CD4-positive, alpha-beta T cell treated with Interferon alpha-2 for 1 hour (primary cell): ENCODE measurements at places on chromosomes 16 and 17.

DNA sequence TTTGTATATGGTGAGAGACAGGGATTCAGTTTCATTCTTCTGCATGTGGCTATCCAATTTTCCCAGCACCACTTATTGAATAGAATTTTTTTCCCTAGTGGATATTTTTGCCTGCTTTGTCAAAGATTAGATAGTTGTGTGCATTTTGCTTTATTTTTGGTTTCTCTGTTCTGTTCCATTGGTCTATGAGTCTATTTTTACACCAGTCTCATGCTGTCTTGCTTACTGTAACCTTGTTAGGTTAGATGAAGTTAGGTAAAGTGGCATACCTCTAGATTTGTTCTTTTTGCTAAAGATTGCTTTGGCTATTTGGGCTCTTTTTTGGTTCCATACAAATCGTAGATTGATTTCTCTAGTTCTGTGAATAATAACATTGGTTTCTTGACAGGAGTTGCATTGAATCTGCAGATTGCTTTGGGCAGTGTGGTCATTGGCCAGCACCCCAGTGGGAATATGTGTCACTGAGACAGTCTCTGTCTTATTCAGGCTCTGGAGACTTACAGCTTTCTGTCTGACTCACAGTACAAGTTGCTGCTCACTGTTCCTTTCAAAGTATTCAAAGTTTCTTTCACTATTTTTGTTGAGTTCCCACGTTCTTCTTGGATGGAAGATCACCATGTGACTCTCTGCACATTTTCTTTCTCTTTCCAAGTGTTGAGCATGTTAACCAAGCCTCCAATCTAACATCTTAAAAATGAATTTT, 709.1 kb downstream of the CDH11 start:
- DNase-seq = no peak

DNA sequence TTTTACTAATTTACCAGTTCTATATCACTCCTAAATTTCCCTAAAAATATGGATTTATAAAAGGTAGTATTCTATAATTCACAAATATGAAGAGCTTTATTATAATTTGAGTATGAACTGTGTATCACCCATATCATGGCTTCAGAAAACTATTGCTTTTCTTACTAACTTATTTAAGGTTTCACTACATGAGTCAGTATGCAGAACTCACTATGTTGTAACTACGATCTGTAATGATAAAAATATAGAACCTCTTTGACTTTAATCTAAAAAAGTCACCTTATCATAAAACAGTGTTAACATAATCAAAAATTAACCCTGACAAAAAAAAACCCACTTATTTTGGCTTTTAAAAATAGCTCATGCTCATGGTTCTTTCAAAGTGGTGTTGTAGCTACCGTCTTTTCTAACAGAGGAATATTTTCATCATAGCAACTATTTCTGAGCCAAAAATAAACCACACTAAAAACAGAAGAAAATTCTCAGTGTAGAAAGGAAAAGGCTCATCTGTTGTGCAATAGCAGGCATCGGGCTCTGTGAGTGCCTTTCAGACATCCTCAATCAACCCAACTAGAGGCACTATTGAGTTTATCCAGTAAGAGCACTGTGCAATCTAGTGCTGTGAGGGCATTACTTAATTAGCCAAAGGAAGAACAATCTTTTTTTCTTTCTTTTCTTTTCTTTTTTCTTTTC, 42.1 kb downstream of the ITGAM start:
- DNase-seq = peak; percentile 27

GRCh38 chr16:14539156-14539555, 90.9 kb downstream of the PARN start:
- no peak for DNase-seq

GRCh38 chr17:70610161-70610560, 440.8 kb downstream of the KCNJ2 start:
- DNase-seq = no peak

DNA sequence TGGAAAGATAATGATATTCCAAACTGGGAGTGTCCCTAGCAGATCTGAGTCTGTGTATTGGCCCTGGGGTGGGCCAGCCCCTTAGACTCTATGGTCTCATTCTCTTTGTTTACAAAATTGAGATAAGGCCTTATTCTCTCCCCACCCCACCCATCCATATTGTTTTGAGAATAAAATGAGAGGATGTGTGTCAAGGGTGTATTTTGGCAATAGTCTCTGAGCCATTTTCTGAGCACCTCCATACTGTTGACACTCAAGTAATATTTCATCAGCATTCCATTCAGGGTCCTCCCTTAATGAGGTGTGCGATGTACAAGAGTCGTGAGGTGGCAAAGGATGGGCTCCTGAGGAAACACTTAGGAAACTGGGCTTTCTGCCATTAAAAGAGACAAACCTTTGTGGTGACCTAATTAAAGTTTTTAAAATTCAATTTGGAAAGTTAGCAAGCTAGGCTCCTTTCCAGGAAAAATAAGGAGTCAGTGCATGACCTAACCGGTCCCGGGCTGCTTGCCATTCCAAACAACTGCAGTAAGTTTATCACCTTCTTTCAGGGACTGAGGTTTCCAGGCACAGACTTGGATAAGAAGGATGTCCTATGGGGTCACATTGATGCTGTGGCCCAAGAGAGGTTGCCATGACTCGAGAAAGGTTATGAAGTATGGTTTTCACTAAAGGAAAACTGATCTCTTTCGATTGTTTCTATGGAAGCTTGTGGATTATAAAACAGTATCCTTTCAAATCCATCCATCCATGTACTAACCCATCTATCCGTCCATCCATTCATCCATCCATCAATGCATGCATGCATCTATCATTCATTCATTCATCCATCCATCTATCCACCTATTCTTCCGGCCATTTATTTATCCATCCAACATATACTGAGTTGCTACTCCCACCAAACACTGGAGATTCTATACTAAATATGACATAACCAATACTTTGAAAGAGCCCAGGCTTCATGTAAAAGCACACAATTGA, 443.3 kb downstream of the UTP18 start:
- DNase-seq = no peak

DNA sequence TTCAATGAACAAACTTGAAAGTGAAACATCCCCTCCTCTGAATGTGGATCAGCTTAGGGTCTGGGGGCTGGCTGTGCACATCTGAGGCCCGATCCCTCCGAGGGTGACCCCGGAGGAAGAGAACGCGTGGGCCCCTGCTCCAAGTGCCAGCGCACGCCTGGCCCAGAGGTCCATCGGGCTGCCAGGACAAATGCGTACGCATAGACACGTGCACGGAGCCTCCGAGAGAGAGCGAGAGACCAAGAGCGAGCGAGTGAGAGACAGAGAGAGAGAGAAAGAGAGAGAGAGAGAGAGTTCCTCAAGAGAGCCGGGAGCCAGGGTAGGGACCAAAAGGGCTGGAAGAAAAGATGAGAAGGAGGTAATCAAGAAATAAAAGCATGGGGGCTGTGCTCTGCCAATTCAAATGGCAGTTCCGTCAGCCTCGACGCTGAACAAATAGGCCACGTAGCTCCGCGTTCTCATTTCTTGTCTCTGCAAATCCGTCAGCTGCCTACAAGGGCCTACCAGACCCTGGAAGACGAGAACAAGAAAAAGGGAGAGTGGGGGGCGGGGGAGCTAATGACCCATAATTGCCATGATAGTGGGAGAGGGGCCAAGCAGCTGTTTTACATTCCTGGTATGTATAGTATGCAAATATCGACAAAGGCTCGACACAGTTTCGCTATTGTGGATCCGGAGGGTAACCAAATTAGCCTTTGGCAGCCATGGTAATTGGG, 435.3 kb upstream of the ZFHX3 start:
- DNase-seq = no peak

- no peak for DNase-seq
These were observed 210.6 kb upstream of the KCNJ16 start for GRCh38 chr17:69864462-69864861.

GRCh38 chr17:76293106-76293505, 15.0 kb downstream of the QRICH2 start:
- DNase-seq = no peak

DNA sequence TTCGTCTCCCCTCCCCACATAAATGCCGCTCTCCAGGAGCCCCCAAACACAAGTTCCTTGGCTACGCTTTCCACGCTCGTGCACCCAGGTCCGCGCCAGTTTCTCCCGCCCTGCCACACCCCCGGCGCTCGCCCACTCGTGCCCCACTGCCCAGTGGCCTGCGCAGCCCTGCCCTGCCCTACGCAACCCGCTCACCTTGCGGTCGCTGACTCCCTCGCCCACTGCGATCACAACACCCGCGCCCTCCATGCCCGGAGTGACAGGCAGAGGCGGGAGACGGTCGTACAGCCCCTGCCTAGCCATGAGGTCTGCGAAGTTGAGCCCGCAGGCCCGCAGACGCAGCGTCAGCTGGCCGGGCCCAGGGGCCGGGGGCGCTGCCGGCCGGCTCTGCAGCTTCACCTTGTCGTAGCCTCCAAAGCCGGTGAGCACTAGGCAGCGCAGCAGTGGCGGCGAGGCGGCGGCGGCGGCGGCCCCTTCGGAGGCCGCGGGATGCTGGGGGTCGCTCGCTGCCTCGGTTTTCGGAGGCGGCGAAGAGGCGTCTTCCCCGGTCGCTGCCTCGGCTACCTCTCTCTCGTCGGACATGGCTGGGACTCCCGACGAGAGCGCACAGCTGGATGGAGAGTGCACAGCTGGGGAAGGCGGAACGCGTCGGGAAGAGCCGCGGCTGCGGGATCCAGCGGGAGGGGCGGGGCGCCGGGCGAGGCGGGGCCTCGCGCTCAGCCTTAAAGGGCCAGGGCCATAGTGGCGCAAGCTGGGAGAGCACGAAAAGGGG, at the start of gene VAT1:
Gene VAT1, minus strand, starts transcription at position 645 of the 772 bp plus-strand sequence. Its CDS starts 63 bp downstream, at position 582.
- peak; percentile 50 for DNase-seq

- no peak for DNase-seq
These were observed 174.3 kb downstream of the FOXL1 start for GRCh38 chr16:86752582-86753175.

GRCh38 chr17:8365143-8365542, 11.4 kb downstream of the KRABD2 start:
- DNase-seq = no peak

DNA sequence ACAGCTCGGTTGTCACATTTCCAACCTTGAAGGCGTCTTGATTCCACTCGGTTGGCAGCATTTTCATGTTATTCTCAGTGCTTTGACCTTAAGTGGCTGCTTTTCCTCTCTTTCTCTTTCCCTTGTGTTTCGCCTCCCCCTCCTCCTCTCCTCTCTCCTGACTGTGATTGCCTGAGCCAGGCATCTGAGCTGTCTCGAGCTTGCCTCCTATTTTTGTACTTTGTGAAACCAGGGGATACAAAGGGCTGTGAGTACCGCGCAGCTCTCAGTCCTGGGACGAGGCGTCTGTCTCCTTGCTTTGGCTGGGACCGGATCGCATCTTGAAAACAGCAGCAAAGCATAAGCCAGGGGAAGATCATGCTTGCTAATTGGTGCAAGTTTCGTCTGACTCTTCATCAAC, 48.8 kb upstream of the SDK2 start:
- no peak for DNase-seq

GRCh38 chr17:15946611-15947120, 1.7 kb downstream of the ADORA2B start:
- no peak for DNase-seq

GRCh38 chr16:65745-66144, 6.7 kb downstream of the RHBDF1 start:
- peak; percentile 84 for DNase-seq

GRCh38 chr17:58570758-58571157, 56.3 kb upstream of the MTMR4 start:
- DNase-seq = no peak

DNA sequence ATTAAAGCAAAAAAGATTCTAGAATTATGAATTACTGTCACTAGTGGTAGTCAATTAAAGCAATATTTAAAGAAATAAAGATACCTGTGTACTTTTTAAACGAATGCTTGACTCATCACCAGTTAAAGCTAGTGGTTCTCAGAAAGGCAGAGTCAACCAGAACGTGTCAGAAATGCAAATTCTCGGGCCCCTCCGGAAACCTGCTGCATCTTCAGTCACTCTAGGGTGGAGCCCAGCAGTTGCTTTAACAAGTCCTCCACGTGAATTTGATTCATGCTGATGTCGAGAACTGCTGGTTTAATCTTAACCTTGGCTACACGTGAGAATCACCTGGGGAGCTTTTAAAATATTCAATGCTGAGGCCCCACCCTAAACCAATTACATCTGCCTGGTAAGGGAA, 169.8 kb upstream of the SDK2 start:
- no peak for DNase-seq

GRCh38 chr16:81718637-81719036, 60.5 kb upstream of the PLCG2 start:
- no peak for DNase-seq

DNA sequence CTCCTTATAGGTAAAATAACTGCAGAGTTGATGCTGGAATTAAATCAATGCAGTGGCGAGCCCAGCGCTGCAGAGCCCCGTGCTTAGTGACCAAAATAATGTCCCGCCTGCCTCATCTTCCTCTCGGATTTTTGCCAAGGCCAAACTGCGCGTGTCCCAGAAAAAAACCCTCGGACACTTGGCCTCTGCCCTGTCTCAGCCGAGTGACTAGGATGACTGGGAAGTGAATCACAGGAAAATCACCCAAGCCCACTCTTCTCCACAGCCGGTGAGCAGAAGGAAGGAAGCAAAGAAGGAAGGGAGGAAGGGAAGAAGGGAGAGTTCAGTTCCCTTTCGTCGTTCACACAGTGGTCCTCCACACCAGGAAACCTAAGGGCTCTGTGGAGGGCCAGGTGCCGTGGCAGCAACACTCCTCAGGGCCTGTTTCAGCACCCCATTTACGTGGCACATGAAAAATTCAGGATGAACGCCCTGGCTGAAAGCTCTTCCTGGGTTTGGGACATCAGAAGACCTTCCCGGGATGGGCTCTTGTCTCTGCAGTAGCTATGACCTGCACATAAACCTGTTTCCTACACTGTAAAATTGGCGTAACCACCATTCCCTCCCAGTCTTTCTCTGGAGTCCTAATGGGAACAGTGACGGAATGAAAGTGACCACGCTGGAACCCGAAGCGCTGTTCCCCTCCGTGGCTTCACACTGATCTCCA, 25.4 kb upstream of the HOXB13 start:
- DNase-seq = no peak

DNA sequence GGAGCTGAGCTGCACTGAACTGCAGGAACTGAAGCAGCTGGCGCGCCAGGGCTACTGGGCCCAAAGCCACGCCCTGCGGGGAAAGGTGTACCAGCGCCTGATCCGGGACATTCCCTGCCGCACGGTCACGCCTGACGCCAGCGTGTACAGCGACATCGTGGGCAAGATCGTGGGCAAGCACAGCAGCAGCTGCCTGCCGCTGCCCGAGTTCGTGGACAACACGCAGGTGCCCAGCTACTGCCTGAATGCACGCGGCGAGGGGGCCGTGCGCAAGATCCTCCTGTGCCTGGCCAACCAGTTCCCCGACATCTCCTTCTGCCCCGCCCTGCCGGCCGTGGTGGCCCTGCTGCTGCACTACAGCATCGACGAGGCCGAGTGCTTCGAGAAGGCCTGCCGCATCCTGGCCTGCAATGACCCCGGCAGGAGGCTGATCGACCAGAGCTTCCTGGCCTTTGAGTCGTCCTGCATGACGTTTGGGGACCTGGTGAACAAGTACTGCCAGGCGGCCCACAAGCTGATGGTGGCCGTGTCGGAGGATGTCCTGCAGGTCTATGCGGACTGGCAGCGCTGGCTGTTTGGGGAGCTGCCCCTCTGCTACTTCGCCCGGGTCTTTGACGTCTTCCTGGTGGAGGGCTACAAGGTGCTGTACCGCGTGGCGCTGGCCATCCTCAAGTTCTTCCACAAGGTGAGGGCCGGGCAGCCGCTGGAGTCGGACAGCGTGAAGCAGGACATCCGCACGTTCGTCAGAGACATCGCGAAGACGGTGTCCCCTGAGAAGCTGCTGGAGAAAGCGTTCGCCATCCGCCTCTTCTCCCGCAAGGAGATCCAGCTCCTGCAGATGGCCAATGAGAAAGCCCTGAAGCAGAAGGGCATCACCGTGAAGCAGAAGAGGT, 17.3 kb upstream of the ATP6V0C start:
- no peak for DNase-seq

- no peak for DNase-seq
These were observed 40.2 kb upstream of the BPTF start for GRCh38 chr17:67785122-67785477.
